ENCODE measurements at places on chromosomes 5 and 9.
A peak's percentile ranks its signal among the peaks of the same experiment; 100 is the strongest.

GRCh38 chr5:76363352-76364225 is 39.5 kb upstream of the IQGAP2 start:
- no peak for DNase-seq

DNA sequence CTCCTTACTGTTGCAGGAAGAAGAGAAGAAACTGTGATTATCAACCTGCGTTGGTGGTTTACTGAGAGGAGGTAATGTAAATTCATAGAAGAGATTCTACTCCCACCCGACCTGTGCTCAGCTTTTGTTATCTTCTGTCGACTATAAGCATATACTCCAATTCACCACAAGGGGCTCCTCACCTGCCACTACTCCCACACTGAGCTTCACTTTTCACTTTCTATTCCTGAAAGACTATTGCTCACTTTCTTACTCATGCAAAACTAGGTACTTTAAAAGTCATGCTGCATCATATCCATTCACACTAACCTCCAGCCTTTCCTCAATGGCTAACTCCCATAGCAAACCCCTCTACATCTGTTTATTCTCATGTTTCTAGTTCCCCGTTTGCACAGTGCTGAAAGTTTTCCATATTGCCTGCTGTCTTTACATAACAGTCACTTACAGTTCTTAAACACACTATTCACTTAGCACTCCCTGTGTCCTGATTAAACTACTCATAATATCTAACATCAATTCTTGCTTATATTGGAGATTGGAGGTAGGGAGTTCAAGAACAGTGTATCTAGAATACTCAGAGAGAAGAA is 1062.6 kb downstream of the NR2F1-AS1 start:
- peak; percentile 32 for DNase-seq

DNA sequence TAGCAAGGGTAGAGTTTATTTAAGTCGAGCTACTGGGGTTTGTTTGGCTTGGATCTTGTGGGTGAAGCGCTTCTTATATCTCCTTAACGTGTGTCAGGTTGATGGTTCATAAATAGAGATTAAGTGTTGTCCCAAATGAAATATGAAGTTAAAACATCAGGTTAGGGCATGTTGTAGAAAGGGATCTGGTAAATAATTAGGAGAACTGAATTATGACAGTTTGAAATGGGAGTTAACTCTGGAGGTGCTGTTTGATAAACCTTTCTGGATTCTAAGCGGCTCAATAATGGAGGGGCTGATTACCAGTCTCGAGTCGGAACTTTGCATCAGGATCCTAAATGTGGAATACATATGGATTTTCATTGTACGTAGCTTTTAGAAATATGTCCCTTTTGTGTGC is 717.0 kb upstream of the WWC1 start:
- no peak for DNase-seq

DNA sequence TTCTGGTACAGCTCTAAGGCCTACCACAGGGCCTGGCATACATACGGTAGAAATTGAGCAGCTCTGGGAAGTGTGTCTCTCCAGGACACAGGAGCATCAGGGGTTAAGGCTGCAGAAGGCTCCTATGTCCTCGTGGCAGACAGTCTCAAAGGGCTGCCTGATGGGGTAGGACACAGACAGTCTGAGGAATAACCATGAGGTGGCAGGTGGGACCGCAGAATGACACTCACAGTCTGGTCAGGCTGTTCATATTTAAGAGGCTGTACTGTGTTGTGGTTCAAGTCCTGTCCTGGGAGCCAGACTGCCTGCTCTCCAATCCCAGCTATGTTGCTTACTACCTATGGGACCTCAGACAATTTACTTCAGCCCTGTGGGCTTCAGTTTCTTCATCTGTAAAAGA is 217.1 kb downstream of the TRIM32 start:
- no peak for DNase-seq

- DNase-seq = no peak
These were observed 36.7 kb downstream of the GPR21 start for GRCh38 chr9:123070198-123070597.

- peak; percentile 85 for DNase-seq
These were observed 484.6 kb downstream of the PRELID2 start for GRCh38 chr5:145350513-145350912.

GRCh38 chr5:149796030-149796429 is 65.9 kb downstream of the PPARGC1B start:
- no peak for DNase-seq

DNA sequence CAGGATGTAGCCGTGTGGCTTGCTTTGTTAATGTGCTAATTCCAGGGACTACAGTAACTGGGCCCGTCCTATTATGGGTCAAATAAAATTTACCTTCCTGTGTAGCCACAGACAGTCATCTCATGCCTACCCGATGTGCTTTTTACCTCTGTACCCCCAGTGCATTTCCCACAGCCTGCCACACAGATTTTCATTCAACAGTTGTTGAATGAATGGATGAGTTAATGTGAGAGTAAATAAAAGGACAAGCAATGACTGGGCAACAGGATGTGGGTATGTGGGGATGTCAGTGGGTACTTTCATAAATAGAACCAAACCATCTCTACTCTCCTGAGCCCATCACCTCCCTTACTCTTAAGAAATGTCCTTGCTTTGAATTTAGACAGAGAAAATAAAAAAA is 441.2 kb upstream of the ZNF462 start:
- no peak for DNase-seq

GRCh38 chr5:42912184-42912798 is 100.6 kb upstream of the SELENOP start:
- peak; percentile 51 for DNase-seq

GRCh38 chr5:140633021-140633471 is at the start of gene CD14:
CD14 (minus strand) TSS chr5:140633175; CDS start chr5:140633071, 104 bp downstream.
- DNase-seq = peak; percentile 48

GRCh38 chr5:4700069-4700468 is 440.1 kb upstream of the ADAMTS16 start:
- peak; percentile 18 for DNase-seq

GRCh38 chr5:29024052-29024451 is 1985.7 kb upstream of the CDH9 start:
- no peak for DNase-seq

DNA sequence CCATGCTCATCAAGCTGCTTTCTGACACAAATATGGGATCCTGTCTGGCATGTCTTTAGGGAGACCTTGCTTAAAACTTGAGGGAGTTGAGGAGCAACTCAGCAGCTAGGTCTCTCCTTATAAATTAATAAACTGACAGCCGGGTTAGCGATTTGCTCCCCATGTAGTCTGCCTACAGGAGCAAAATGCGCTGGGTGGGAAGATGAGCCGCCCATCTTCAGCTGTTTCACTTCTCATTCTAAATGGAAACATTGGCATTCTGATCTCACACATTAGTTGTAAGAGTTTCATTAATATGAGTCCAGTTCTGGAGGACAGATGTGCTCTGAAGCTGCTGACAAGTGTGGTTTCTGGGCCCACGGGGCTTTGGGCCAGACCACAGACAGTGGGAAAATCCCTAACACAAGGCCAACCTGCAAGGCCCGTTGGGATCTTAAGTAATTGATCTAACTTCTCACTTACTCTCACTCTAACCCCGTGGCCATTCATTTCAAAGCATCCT is 197.0 kb downstream of the MCTP1 start:
- no peak for DNase-seq

- no peak for DNase-seq
These were observed 39.9 kb downstream of the CRB2 start for GRCh38 chr9:123395689-123396511.

GRCh38 chr9:100196215-100196614 is 97.2 kb downstream of the INVS start:
- no peak for DNase-seq

DNA sequence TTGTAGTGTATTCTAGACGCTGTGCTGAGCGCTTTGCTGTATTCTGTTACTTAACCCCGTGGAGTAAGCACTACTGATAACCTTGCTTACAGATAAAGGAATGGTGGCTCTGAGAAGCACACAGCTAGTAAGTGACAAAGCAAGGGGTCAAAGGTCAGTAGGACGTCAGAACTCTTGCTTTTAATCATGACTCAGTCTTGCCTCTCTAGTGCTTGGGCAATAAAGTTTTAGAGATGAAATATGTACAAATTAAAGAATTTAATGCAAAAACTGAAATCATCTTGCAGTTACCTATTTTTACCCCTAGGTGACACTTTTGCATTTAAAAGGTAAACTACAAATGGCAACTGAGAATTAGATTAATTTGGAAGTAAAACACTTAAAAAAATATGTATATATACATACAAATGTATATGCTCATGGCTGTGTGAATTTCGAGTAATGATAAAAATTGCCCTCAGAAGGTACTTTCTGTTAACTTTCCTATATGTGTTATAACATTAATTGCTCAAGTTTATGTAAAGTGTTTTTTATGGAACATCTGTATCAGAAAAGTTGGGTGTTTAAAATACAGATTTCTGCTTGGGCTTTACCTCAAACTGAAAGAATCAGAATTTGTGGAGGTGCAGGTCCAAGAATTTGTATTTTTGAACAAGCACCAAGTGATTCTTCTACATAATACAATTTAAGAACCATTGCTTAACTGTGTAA is 175.1 kb upstream of the DAB2 start:
- peak; percentile 86 for DNase-seq

- no peak for DNase-seq
These were observed 289.9 kb downstream of the DMAC1 start for GRCh38 chr9:7509576-7510145.
